ENCODE measurements at places on chromosomes 7 and 10. TPM values are rescaled to one million over a fixed set of nuclear protein-coding genes. Genes with fewer than 3 reads are reported as not detected.
A peak's percentile ranks its signal among the peaks of the same experiment; 100 is the strongest.

CNPY1 gene
- total RNA-seq: not detected

TLX1 gene
- total RNA-seq: not detected

PNLIPRP2 gene
- total RNA-seq: not detected

SPDYE2B gene
- total RNA-seq: not detected

OIT3 gene
- total RNA-seq: not detected

TMEM213 gene
- total RNA-seq: not detected

INHBA gene
- 55.3 TPM for total RNA-seq

GRCh38 chr7:29561271-29561670 is 2.4 kb upstream of the PRR15 start:
- H3K4me1 ChIP-seq: peaks cover 11% of the 10 kb centered on the region
- DNase-seq: no peak
- no peaks in the 10 kb centered on the region for H3K36me3 ChIP-seq

GRCh38 chr7:75591467-75592255 is 99.5 kb downstream of the SPDYE5 start:
- DNase-seq: no peak
- no peak overlapping the region for H3K27ac ChIP-seq
- H3K27me3 ChIP-seq: no peaks in the 10 kb centered on the region
- no peaks in the 10 kb centered on the region for H3K36me3 ChIP-seq
- H3K4me1 ChIP-seq: peaks cover 10% of the 10 kb centered on the region
- no peak overlapping the region for H3K4me3 ChIP-seq

- DNase-seq: no peak
- no peaks in the 10 kb centered on the region for H3K27me3 ChIP-seq
- H3K4me3 ChIP-seq: no peak overlapping the region
- no peaks in the 10 kb centered on the region for H3K36me3 ChIP-seq
Observed at GRCh38 chr7:132399367-132399766, 176.9 kb downstream of the PLXNA4 start.

- H3K36me3 ChIP-seq: no peaks in the 10 kb centered on the region
- DNase-seq: no peak
Observed at GRCh38 chr10:122117475-122117874, 128.5 kb downstream of the TACC2 start.

DNA sequence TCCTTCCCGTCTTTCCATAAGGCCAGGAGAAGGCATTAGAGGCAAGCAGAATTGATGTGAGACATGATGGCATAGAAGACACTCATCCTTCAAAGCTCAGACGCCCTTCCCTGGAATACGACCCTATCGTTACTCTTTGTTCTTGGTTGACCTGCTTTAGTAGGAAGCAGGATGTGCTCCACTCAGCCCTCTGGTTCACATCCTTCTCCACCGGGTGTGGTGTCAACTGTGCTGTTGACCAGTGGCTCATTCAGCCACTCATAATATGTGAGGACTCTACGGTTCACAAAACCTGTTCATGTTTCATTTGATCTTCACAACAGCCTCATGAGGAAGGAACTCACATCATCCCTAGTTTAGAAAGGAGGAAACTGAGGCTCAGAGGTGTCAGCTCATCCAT is 47.1 kb downstream of the ADRA2A start:
- no peaks in the 10 kb centered on the region for H3K36me3 ChIP-seq
- H3K4me1 ChIP-seq: no peaks in the 10 kb centered on the region
- H3K27ac ChIP-seq: no peak overlapping the region
- no peak overlapping the region for H3K4me3 ChIP-seq
- DNase-seq: no peak

GRCh38 chr7:51035716-51036115 is 253.0 kb upstream of the GRB10 start:
- DNase-seq: no peak
- H3K27ac ChIP-seq: no peak overlapping the region
- H3K4me1 ChIP-seq: peaks cover 21% of the 10 kb centered on the region
- no peaks in the 10 kb centered on the region for H3K36me3 ChIP-seq
- H3K4me3 ChIP-seq: no peak overlapping the region
- H3K27me3 ChIP-seq: no peaks in the 10 kb centered on the region

DNA sequence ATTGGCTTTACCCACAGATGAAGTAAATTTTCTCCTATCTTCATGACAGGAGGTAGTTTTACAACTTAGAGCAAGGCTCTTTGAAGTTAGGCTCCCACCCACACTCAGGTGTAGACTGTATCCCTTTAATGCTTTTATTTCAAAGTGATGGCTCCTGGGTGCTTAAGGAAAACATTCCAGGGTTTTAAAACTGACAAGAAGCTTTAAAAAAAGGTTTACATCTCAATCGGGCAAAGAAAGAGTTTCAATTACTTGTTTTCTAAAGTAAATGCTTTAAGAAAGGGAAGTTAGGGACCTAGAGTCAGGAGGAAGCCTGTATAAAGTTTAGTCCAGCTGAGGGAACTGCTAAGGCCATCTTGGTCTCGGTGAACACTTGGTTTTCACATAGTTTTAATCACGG is 1153.8 kb upstream of the C7orf33 start:
- no peak overlapping the region for H3K4me3 ChIP-seq
- no peak for DNase-seq
- H3K36me3 ChIP-seq: no peaks in the 10 kb centered on the region

DNA sequence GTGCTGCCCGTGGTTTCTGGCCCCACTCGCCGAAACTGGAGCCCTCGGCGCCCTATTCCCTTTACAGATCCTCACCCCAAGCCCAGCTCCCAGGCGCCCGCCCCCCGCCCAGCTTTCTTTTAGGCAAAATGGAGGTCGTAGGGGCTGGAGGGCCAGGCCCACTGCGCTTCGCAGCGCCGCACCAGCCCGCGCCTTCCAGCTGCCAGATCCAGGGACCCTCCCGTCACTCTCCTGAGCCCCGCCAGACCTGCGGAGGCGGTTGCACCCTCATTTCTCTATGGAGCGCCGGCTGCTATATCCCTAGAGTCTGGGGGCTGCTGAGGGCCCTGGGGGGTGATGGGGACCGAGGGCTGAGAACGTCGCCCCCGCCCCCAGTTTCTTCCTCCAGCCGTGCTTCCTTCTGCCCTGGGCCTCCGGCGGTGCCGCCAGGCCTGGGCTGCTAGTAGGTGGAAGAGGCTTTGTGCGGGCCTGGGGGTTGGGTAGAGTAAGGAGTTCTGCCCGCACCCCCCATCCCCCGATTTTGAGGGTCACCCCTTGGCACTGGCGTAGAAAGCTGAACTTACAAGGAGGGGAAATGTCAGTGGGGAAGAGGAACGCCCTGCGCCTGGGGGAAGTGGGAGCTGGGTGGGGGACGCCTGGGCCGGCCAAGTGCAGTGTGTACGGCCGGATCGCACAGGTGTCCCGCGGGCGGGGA is 1.0 kb downstream of the GNB2 start:
- no peaks in the 10 kb centered on the region for H3K4me1 ChIP-seq
- H3K27me3 ChIP-seq: no peaks in the 10 kb centered on the region
- H3K27ac ChIP-seq: no peak overlapping the region
- peak overlapping the region; percentile 100 for H3K4me3 ChIP-seq
- DNase-seq: no peak

DNA sequence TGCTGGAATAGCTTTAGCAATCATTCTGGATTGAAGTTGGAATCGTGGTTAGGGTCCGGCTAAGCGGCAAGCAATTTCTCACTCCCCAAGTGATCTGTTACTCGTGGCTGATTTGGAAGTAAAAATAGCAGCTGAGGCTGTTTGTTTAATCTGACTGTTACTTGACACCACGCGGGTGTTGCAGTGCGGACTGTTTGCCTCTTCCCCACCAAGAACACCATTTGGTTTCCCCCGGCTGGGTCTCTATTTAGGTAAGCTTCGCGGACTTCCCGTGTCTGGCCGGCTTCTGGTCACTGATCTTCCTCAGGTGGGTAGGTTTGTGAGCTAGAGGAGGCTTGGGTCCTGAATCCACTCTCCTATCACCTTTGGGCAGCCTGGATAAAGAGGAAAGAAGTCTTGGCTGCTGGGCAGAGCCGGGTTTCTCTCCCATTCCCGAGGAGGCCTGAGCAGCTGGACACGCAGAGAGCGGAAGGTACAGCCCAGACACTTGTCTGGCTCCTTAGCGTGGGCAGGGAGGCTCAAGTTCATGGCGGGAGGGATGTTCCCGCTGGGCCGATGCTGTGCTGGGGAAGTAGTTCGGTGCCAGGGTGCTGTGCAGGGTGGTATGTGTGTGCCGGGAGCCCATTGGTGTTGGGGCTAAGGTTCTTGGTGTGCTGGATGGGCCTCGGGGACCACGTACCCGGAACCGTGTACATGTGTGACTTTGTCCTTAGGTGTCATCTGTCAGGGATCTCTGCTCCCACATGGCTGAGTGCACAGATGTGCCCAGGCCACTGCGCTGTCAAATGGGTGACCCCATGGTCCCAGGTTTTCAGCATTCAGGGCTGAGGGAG is at the start of gene C10orf71:
Gene C10orf71 (plus strand): TSS at position 188 of the 833 bp plus-strand sequence. CDS start 23,376 bp downstream, outside the sequence.
- H3K36me3 ChIP-seq: no peaks in the 10 kb centered on the region
- H3K4me3 ChIP-seq: no peak within 1 kb of the TSS
- H3K4me1 ChIP-seq: no peaks in the 10 kb centered on the region

- H3K27me3 ChIP-seq: no peaks in the 10 kb centered on the region
- H3K4me1 ChIP-seq: peaks cover 26% of the 10 kb centered on the region
- DNase-seq: peak; percentile 49
- H3K4me3 ChIP-seq: no peak overlapping the region
- H3K27ac ChIP-seq: no peak overlapping the region
Observed at GRCh38 chr7:55245271-55245723, 119.8 kb upstream of the LANCL2 start.

- H3K36me3 ChIP-seq: no peaks in the 10 kb centered on the region
- H3K4me1 ChIP-seq: no peaks in the 10 kb centered on the region
- peak overlapping the region; percentile 24 for H3K27ac ChIP-seq
- peak; percentile 45 for DNase-seq
Observed at GRCh38 chr7:138186951-138187351, 110.7 kb downstream of the AKR1D1 start.

- H3K27ac ChIP-seq: no peak overlapping the region
- H3K4me3 ChIP-seq: no peak overlapping the region
- H3K4me1 ChIP-seq: no peaks in the 10 kb centered on the region
Observed at GRCh38 chr7:139811066-139811465, 18.0 kb upstream of the TBXAS1 start.

GRCh38 chr10:84825330-84825729 is 496.9 kb downstream of the CCSER2 start:
- no peaks in the 10 kb centered on the region for H3K27me3 ChIP-seq
- no peak overlapping the region for H3K27ac ChIP-seq
- H3K4me1 ChIP-seq: no peaks in the 10 kb centered on the region
- DNase-seq: no peak
- no peak overlapping the region for H3K4me3 ChIP-seq

GRCh38 chr7:141844256-141844655 is 3.0 kb upstream of the PRSS37 start:
- H3K36me3 ChIP-seq: no peaks in the 10 kb centered on the region
- H3K4me1 ChIP-seq: no peaks in the 10 kb centered on the region
- no peak overlapping the region for H3K4me3 ChIP-seq

- 0 out of 2 replicates have a peak overlapping the region, but pooled peaks have one; percentile 2 for H3K27ac ChIP-seq
- no peaks in the 10 kb centered on the region for H3K27me3 ChIP-seq
- no peak overlapping the region for H3K4me3 ChIP-seq
- peak; percentile 43 for DNase-seq
Observed at GRCh38 chr10:37948210-37948609, 28.2 kb downstream of the ZNF25 start.

DNA sequence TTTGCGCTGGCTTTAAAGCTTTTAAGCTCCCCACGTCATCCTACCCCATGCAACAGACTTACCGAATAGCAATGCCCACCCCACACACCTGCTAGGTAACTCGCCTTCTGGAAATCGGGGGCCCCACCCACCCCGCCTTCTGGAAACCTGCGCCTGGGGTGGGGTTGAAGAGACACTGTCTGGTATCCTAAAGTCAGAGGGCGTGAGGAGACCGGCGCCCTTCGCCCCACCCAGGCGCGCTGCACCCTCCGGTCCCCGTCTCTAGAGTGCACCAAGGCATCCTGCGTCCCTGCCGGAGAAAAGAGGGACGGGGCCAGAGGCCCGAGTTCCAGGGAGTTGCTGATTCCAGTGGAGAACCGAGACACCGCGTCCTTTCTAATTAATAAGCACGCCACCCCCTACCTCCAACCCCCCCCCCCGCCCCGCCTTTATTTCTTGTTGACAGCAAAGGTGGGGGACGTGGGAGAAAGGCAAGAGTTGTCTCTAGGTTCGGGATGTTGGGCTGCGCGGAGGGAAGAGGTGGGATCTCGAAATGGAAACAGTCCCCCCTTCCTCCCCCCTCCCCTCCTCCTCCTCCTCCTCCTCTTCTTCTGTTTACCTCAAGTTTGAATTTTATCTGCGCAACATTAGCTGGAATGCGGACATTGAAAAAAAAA is 220.9 kb upstream of the MKLN1 start:
- peak; percentile 44 for DNase-seq
- H3K4me3 ChIP-seq: peak overlapping the region; percentile 96
- H3K27me3 ChIP-seq: no peaks in the 10 kb centered on the region
- peaks cover 9% of the 10 kb centered on the region for H3K36me3 ChIP-seq
- H3K27ac ChIP-seq: peak overlapping the region; percentile 96

GRCh38 chr7:88169717-88170320 is 50.0 kb downstream of the SRI start:
- no peaks in the 10 kb centered on the region for H3K27me3 ChIP-seq
- no peak overlapping the region for H3K27ac ChIP-seq
- H3K4me1 ChIP-seq: no peaks in the 10 kb centered on the region
- peak; percentile 55 for DNase-seq

DNA sequence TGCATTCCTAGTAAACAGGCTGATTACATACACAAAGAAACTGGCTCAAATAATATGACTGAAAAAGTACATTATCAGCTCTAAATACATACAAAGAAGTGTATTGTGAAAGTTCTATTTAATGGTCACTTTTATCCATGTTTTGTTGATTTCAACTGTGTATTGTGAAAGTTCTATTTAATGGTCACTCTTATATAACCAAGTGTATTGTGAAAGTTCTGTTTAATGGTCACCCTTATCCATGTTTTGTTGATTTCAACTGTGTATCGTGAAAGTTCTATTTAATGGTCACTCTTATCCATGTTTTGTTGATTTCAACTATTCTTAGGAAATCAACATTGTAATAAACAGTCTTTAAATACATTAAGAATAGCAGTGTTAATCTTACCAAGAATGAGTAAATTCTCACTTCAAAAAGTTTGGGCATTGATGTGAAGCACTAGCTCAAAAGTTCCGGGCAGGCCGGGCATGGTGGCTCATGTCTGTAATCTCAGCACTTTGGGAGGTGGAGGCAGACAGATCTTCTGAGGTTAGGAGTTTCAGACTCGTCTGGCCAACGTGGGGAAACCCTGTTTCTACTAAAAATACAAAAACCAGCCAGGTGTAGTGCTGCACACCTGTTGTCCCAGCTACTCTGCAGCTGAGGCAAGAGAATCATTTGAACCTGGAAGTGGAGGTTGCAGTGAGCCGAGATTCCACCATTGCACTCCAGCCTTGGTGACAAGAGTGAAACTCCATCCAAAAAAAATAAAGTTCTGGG is 34.8 kb upstream of the FEZF1 start:
- H3K36me3 ChIP-seq: no peaks in the 10 kb centered on the region
- H3K4me3 ChIP-seq: no peak overlapping the region
- no peaks in the 10 kb centered on the region for H3K4me1 ChIP-seq

DNA sequence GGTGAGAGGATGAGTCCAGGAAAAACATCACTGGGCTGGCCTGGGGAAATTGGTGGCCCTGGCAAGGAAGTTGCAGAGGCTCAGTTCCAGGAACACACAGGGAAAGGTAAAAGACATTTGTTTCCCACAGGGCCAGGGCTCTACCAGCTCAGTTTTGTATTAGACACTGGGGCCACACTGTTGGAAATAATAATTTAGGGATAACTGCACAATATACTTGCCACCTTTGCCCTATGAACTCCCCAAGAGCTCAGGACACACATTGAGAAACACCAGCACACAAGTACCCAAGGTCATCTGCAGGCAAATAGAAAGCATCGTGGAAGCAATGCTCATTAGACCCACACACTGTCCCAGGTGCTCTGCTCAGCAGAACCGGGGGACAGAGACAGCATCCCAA is 617.6 kb downstream of the PTPRN2 start:
- no peak overlapping the region for H3K4me3 ChIP-seq
- no peak overlapping the region for H3K27ac ChIP-seq
- peaks cover 23% of the 10 kb centered on the region for H3K27me3 ChIP-seq
- no peaks in the 10 kb centered on the region for H3K4me1 ChIP-seq
- DNase-seq: no peak

Data from PC-3 (cell line).